ENCODE measurements at places on chromosomes 7 and 10. TPM values are rescaled to one million over a fixed set of nuclear protein-coding genes. Genes with fewer than 3 reads are reported as not detected.

- no peak for DNase-seq
Observed at GRCh38 chr7:94907811-94908322, 473 bp downstream of the PPP1R9A start.

DNA sequence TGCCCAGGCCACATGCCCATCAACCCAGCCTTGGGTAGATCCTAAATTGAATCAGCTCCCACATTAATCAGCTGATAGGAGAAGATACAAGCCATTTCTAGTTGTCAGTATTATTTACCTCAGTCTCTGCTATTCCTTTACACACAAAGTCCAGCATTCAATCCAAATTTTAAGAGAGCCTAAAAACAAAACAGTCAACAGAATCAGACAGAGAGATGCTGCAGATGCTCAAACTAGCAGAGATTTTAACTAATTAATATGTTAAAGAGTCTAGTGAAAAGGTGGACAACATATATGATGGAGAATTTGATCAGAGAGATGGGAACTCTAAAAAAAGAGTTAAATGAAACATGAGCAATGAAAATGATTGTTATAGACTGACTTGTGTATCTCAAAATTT, 14.4 kb upstream of the IL15RA start:
- no peak for DNase-seq

- no peak for DNase-seq
Observed at GRCh38 chr7:101287032-101287431, 34.6 kb downstream of the IFT22 start.

DNA sequence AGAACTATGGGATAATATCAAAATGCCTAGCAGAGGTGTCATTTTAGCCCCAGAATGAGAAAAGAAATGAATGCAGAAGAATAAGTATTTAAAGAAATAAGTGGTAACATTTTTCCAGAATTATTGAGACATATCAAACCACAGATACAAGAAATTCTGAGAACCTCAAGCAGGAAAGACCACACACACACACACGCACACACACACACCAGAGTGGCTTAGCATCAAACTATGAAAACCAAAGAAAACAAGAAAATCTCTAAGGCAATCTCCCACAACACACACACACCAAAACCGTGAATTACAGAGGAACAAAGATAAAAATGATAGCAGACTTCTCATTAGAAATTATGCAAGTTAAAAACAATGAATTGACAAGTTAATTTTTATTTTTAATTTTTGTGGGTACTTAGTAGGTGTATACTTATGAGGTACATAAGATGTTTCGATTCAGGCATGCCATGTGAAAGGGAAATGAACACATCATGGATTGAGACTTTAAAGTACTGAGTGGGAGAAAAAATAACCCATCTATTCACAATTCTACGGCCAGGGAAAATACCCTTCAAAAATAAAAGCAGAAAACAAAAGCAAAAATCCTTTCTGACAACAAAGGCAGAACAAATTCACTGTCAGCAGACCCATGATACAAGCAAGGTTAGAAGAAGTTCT, 14.6 kb downstream of the PPIF start:
- DNase-seq, result no peak

DNA sequence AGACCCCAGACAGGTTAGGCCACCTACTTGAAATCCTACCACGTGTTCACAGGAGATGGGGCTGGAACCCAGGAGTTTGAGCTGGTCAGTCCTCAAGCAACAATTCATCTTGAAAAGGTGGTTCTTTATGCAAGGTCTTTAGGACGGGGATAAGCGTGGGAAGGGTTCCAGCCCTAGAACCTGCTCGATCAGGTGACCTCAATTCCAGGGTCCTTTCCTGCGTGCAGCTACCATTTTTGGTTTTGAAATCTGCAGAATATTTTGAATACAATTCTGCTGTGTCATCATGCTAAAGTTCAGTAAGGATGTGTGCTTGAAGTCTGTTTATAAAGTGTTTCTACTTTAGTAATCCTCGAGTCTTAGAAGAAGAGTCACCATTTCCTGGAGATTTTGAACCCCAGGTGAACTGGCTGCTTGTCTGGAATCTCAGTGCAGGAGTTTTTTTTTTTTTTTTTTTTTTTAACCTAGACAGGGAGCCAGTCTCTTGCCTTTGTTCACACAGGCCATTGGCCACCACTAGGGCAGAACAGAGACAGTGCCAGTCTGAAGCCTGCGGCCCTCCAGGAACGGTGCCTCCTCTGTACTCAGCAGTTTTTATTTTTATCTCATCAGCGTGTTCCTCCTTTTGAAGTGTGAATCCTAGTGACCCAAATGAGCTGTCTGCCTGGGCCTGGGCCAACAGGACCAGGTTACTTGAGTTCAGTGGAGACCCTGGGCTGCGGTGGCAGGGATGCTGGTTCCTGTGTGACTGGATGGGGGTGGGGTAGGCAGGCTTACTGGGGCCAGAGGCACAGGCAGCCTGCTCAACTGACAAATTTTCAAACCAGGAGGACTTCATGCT, 54.6 kb downstream of the EEPD1 start:
- no peak for DNase-seq

- DNase-seq, result no peak
Observed at GRCh38 chr10:132451506-132452215, 54.7 kb downstream of the PWWP2B start.

Gene TMEM178B
- not detected for total RNA-seq

Gene OR9A2
- total RNA-seq, result 0.38 TPM
